Right kidney (tissue), 9 donors: ENCODE measurements at places on chromosomes 7 and 10.
A peak's percentile ranks its signal among the peaks of the same experiment; 100 is the strongest.

- DNase-seq = peak; percentile 75
Observed at GRCh38 chr7:151876899-151877777, at the start of gene PRKAG2. Gene PRKAG2, minus strand, starts transcription at chr7:151877115. Its CDS starts 495 bp downstream, at chr7:151876620.

DNA sequence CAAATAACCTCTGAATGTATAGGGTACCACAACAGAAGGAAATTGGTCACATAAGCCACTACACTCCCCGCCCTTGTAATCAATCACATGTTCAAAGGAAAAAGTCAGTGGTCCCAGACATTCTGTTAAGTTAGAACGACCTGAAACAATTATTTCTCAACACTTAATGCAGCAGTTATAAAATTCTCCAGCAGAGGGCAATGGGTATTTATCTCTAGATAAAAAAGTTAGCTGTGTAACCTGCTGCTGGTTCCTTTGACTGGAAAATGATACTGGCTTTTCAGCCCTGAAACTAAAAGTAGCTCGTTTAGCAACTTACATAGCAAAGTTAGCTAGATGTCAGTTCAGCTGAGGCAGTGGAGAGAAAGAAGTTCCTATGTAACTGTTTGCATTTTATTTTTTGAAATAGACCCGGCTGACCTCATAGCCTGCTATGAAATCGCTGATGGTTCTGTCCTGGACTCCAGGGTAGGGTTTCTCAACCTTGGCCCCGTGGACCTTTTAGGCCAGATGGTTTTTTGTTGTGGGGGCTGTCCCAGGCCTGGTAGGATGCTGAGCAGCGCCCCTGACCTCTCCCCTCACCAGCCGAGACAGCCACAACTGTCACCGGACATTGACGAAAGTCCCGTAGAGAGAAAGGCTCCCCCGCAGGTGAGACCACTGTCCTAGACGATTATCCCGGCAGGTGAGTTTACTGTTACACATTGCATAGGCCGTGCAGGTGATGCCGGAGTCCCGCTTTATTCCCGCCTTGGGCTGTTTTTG is 40.2 kb upstream of the PROSER2 start:
- peak; percentile 47 for DNase-seq

- peak; percentile 20 for DNase-seq
Observed at GRCh38 chr7:102992938-102993717, 80.3 kb downstream of the LRRC17 start.

DNA sequence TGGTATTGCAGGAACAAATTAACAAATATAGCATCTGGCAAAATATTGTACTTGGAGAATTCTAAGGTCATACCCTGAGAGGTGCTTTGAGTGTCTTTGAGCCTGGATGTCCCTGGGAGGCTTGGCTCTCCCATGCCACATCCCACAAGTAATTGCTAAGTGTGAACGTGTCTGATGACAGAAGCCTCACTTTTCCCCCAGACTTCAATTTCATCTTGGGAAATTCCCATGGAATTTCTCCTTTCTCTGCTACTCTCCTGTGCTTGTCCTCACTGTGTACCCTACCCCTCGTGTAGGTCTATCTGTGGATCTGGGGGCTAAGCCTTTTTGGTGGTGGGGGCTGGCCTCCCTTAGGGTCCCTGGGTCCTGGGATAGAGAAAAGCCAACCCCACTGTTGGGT is 293.3 kb downstream of the TCF7L2 start:
- DNase-seq = no peak

GRCh38 chr7:112067632-112068540 is 138.3 kb downstream of the DOCK4 start:
- no peak for DNase-seq

DNA sequence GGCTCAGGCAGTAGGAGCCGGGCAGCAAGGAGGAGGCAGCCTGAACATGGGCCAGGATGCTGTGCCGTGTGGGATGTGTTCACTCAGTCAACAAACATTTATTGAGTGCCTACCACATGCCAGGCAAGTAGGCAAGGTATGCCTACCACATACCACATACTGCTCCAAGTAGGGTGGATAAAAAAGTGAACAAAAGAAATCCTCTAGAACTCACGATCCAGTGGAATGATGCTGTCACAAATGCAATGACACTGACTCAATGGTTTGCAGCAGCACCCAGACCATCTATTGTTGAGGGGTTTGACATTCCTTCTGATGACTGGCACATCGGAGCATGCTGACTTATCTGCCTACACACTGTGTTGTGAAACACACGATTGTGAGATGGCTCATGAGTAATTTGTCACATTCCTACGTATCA is 413.5 kb downstream of the NRG3 start:
- no peak for DNase-seq

DNA sequence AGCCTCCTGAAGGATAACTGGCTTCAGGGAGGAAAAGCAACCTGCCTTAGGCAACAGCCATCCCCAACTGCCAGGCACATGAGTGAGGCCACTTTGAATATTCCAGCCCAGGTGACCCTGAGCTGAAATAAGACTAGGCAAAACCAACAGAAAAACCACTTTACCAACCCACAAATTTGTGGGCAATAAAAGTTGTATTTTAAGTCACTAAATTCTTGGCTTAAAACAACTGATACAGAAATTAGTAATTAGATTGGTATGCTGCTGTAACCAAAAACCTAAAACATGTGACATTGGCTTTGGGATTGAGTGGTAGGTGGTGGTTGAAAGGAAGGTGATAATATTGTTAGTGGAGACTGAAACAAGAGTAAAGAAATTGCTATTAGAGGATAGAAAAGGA is 39.9 kb downstream of the ABCB4 start:
- DNase-seq = no peak
